ENCODE measurements at places on chromosomes 13 and 19.
A peak's percentile ranks its signal among the peaks of the same experiment; 100 is the strongest.

GRCh38 chr19:18266771-18267686 is 7.2 kb downstream of the IQCN start:
- DNase-seq: no peak

DNA sequence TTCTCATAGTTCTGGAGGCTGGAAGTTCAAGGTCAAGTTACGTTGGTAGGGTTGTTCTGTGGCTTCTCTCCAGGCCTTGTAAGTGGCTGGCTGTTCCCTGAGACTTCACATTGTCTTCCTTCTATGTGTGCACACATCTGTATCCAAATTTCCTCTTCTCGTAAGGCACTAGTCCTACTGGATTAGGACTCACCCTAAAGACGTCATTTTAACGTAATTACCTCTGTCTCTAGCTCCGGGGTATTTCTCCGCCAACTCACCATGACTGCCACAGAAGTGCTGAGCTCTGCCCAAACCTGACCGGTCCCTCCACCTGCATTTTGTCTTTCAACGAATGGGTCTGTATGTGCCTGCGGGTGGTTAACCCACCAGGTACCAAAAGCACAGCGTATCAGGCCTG is 8.7 kb upstream of the SYDE1 start:
- DNase-seq: no peak

GRCh38 chr19:18543814-18544475 is 572 bp upstream of the FKBP8 start:
- DNase-seq: peak; percentile 90

DNA sequence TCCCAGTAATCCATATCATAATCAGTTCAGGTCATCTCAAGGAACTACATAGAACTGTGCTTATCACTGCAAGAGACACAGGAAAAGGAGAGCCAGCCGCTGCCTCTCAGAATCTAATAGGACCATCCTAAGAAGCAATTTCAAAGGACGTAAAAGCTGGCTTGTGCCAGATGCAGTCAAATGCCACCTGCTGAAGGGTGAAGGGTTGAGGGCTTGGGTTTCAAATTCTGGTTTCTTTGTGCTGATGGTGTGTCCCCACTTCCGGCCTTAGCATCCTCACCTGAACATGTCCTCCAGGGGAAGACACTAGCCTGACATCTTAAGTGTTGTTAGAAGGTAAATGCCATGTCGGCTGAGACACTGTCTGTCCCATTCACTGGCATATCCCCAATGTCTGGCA is 477.1 kb upstream of the TSHZ3 start:
- DNase-seq: no peak

- DNase-seq: no peak
These were observed 152.8 kb upstream of the PABPC3 start for GRCh38 chr13:24943136-24943535.

DNA sequence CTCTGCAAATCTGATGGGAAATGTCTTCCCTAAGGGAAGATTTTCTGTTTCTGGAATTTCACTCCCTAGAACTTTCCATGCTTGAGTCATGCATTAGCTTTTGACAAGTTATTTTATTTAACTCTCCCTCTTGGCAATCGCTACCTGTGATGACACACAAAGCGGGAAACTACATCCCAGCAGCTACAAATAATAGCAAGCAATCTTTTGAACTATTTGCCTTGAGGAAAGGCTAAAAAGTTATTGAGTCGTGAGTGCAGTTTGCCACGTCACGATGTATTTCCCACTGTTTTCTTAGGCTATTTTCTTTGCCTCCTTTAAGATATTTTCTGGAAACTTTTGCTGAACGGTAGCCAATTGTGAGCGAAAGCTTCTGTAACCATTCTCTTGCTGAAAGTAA is 353.3 kb upstream of the HTR2A start:
- DNase-seq: no peak

GRCh38 chr13:25468325-25469168 is 96.8 kb downstream of the ATP8A2 start:
- peak; percentile 87 for DNase-seq

DNA sequence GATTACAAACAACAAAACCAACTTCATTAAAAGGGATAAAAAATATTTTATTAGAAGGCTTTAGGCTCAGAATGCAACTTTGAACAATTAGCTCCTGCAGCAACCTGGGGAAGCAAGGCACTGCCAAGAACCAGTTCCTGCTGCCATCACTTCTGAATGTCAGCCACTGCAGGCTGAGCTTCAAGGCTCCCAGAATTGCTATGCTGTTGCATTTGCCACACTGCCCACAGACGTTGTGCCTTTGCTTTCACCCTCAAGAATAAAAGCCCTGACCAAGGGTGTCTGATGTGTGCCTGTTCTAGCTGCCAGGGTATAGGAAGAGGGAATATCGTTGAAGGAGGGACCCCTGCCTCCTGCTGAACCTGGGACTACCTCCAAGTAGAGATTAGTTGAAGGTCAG is 238.4 kb downstream of the ITGBL1 start:
- no peak for DNase-seq

GRCh38 chr13:26382835-26383234 is 128.9 kb downstream of the CDK8 start:
- no peak for DNase-seq

GRCh38 chr19:940591-941291 is 14.9 kb downstream of the ARID3A start:
- DNase-seq: no peak

- DNase-seq: no peak
These were observed 290.0 kb downstream of the KCTD12 start for GRCh38 chr13:76596216-76596615.

DNA sequence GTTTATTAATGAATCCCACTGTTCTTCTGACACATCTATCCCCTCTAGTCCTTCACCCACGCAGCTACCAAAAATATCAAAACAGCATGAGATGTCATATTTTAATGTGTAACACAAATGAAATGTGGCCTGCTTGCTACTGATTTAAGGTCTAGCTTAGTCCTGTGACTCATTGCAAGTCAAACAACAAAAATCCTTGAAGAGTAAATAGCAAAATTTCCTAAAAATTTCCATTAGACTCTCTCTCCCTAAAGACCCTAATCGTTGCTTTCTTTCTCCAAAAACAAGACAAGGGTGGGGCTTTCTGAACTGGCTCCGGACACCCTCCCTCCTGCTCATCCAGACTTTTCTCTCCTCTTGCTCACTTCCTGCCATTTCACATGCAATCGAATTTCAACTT is 99.9 kb upstream of the IPO5 start:
- no peak for DNase-seq

DNA sequence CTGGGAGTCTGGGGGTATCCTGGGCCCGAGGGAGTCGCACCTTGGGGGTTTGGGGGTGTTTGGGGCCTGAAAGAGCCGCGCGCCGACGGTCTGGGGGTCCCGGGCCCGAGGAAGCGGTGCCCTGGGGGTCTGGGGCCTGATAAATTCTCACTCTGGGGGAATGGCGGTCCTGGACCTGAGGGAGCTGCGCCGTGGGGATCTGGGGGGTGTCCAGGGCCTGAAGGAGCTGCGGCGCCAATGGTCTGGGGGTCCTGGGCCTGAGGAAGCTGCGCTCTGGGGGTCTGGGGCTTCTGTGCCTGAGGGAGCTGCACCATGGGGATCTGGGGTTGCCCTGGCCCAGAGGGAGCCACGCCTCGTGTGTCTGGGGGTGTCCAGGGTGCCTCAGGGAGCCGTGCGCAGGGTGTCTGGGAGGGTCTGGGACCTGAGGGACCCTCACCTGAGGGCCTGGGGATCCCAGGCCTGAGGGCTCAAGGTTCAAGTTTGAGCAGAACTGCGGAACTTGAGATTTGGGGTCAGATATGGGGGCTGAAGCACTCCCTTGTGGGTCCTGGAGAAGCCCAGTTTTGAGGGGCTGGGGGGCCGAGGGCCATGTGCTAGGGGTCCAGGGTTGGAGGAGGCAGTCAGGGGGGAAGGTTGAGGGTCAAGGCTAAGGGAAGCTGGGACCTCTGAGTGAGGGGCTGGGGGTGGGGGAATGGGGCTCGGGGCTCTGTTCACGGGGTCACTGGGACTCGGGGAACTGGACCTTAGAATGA is 1.1 kb downstream of the HDGFL2 start:
- DNase-seq: no peak

GRCh38 chr13:59312776-59313175 is 851.0 kb downstream of the DIAPH3 start:
- no peak for DNase-seq

- peak; percentile 4 for DNase-seq
These were observed 871 bp upstream of the ZNF583 start for GRCh38 chr19:56403261-56403660.

- DNase-seq: peak; percentile 42
These were observed 183.1 kb downstream of the LHFPL6 start for GRCh38 chr13:39419876-39420275.

GRCh38 chr13:21971662-21972621 is 301.1 kb downstream of the FGF9 start:
- no peak for DNase-seq

- DNase-seq: peak; percentile 53
These were observed 151.7 kb downstream of the LHFPL6 start for GRCh38 chr13:39451301-39451700.

GRCh38 chr19:4534836-4535658 is at the start of gene PLIN5:
Gene PLIN5 (minus strand): TSS chr19:4535224. CDS start chr19:4534074, 1,150 bp downstream.
- DNase-seq: peak; percentile 91

- DNase-seq: no peak
These were observed 474 bp downstream of the ARHGEF18 start for GRCh38 chr19:7349231-7349591.

- DNase-seq: peak; percentile 96
These were observed 1.0 kb downstream of the PRMT1 start for GRCh38 chr19:49677901-49678674.

- DNase-seq: no peak
These were observed 17.1 kb upstream of the CPAMD8 start for GRCh38 chr19:17043744-17044143.

DNA sequence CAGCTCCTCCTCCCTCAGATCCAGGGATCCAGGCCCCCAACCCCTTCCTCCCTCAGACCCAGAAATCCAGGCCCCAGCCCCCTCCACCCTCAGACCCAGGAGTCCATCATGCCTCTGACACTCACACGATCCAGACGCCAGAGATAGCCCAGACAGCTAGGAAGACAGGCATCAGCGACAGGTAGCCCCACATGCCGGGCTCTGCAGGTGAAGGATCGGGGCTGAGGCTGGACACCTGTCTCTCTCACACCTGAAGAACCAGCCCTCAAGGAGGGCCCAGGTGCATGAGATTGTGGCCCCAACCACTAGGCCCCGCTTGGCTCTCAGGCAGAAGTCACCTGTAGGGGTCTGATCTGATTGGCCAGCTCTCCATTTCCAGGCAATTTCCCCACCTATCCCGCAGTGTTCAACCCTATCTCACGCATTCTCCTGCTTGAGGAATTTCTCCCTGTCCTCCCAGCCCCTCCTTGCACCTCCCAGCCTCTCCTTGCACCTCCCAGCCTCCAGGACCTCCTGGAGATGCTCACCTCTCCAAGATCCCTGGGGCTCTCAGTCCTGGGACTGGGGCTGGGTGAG is 4.2 kb downstream of the TMEM150B start:
- DNase-seq: no peak

- peak; percentile 58 for DNase-seq
These were observed 234.8 kb downstream of the DACH1 start for GRCh38 chr13:71632206-71632605.

GRCh38 chr19:8342316-8342683 is 762 bp downstream of the KANK3 start:
- DNase-seq: no peak

GRCh38 chr19:4584670-4585460 is 25.4 kb upstream of the SEMA6B start:
- peak; percentile 82 for DNase-seq

- peak; percentile 23 for DNase-seq
These were observed 192.7 kb upstream of the MIR17HG start for GRCh38 chr13:91154558-91155353.

GRCh38 chr13:94494026-94494425 is 14.5 kb upstream of the DCT start:
- peak; percentile 92 for DNase-seq

DNA sequence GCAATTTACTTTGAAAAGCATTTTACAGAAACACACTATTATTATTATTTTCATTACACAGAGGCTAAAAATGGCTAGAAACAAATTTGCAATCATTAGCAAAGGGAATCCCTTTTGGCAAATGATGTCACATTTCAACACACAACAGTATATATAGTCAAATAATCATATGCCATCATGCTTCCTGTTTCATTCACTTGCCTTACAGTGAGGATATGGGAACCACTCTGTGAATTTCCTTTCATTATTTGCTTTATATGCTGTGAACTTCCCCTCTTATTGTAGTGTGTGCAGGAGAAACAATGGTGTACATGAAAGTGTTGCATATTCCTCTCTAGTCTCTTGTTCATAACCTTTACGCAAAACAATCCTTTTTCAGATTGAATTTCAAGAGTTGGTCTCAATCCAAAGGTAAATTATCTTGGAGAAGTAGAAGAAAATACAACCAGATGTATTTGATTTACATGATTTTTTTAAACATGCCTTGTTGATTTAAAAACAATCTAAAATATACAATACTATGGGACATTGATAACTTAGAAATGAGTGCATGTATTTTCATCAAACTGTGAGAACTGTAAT is 657.3 kb downstream of the EFNB2 start:
- DNase-seq: no peak

DNA sequence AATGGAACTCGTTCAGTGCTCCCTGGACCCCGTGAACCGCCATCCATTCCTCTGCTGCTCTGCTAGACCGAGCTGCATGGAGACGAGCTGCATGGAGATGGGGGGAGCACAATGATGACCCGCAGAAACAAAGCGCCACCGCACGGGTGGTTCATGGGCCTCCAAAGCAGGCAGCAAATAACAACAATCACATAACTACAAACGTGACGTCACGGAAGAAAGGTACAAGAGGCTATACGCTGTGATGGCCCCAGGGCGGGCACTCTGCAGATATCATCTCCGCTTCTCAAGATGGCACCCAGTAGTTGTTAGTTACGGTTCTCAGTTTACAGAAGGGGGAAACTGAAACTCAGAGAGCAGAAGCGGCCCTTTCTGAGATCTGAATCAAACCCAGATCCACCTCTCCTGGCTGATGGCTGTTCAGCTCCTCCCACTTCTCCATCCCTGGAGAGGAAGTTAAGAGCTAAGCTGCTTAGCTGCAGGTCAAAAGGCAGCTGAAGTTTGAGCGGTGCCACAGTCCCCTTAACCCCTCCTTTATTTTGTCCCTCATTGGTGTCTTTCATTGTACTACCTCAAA is 1.7 kb downstream of the ATP13A1 start:
- peak; percentile 96 for DNase-seq

DNA sequence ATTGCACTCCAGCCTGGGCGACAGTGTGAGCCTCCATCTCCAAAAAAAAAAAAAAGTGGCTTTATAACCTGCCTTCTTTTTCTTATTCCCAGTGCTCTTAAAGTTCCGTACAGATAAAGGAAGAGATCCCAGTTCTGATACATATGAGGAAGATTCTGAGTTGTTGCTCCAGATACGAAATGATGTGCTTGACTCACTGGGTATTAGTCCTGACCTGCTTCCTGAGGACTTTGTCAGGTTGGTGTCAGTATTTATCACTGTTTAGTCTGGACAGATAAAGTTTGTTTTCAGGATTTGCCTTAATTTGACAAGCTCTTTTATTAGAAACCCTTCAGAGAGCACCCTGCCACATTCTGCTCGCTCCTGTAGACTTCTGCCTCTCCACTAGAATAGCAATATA is 33.9 kb downstream of the BBC3 start:
- DNase-seq: no peak

DNA sequence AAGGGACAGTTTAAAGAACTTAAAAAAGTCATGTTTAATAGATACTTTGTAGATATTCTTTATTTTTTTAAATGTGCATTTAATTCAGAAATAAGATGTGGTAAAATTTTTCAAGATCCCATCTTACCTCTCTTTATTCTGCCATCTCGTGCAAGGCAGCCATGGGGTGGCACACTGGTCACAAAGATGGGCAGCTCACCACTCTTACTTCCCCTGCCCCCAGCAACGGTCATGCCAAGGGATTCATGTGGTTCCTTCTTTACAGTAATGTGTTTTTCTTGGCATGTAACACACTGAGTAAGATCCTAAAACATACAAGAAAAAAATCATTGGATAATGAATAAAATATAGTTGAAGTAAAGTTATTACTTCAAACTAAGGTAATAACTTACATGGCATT is 64.2 kb downstream of the LNX2 start:
- no peak for DNase-seq
